Testis (tissue), 5 donors: ENCODE measurements at places on chromosomes 2 and 18. TPM values are rescaled to one million over a fixed set of nuclear protein-coding genes. Genes with fewer than 3 reads are reported as not detected.

The ITGA4 gene
- polyA plus RNA-seq = 1.7 TPM

The FAM117B gene
- polyA plus RNA-seq = 9.8 TPM

The PLCL1 gene
- polyA plus RNA-seq = 2.6 TPM

The UPP2 gene
- polyA plus RNA-seq = not detected

The MC5R gene
- not detected for polyA plus RNA-seq
